Activated naive CD4-positive, alpha-beta T cell (primary cell): ENCODE measurements at places on chromosomes 6 and 20.

GRCh38 chr6:34792605-34793500 lies 970 bp downstream of the BLTP3A start:
- no peak for DNase-seq

GRCh38 chr20:13791540-13792459 lies 7.0 kb downstream of the NDUFAF5 start:
- no peak for DNase-seq

DNA sequence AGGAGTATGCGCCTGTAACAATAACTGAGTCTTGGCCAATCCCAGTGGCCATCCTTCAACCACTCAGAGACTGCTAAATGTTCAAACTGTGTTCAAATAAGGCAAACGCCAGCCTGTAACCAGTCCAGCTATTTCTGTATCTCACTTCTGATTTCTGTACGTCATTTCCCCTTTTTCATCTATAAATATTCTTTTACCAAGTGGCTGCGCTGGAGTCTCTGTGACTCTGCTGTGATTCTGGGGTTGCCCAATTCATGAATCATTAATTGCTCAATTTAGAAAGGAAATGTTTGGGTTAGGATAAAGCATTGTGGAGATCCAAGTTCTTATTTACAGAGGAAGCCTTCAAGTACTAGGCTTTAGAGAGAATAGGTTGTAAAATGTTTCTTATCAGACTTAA lies 89.8 kb upstream of the UST start:
- DNase-seq = no peak

DNA sequence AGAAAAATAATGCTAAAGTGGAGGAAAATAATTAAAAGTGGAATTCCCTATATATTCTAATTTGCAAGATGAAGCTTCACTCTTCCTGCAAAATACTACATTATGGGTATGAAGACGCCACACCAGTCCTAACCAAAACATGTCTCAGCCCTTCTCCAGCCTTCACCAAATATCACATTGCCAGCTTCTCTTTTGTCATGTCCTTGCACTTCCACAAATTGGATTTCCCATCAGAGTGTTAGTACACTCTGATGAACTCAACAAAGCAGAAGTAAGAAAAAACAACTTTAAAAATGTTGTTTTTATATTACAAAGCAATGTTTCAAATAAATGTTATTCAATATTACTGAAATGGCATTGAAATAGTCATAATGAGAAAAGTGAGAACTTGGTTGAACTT lies 62.4 kb upstream of the RNF146 start:
- DNase-seq = no peak

DNA sequence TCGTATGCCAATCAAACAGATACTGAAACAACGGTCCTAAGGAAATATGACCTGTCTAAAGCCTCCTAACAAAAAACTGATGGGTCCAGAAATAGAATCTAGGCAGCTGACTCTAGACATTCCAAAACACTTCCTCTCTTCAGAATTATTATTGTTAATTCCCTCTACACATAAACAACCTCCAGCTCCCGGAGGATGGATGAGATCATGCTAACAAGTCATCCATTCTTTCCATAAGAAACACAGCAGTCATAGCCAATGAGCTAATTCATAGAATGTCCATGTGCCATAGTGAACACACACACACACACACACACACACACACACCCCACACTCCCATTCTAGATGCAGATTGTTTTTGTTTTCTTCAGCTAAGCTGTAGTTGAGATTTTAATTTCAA lies 44.3 kb downstream of the HDGFL1 start:
- DNase-seq = no peak

- DNase-seq = no peak
Measured at GRCh38 chr6:168666170-168666569, 225.2 kb downstream of the SMOC2 start.

DNA sequence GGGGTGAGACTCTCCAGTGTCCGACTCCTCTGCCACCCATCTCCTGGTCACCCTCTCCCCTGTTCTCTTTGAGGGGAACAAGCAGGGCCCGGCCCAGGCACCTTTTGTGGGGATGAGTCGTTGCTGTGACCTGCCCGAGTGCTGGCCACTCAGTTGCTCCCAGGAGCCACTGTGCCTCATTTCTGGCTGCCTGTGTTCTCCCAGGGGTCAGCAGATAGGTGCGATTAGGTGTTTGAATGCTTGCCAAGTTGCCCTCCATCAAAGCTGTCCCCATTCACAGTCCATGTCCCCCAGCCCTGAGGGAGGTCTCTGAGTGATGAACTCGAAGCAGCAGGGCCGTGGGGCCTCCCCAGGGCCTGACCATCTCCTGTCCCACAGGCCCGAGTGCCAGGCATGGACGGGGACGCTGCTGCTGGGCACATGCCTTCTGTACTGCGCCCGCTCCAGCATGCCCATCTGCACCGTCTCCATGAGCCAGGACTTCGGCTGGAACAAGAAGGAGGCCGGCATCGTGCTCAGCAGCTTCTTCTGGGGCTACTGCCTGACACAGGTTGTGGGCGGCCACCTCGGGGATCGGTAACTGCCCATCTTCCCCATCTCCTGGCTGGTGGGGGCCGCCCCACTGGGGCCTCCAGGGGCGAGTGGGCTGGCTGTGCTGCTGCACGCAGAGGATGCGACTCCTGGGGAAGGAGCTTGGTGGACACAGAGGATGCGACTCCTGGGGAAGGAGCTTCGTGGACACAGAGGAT lies 4.1 kb downstream of the SLC17A9 start:
- no peak for DNase-seq

GRCh38 chr20:4147319-4147718 lies 132.0 kb upstream of the RNF24 start:
- DNase-seq = no peak

GRCh38 chr6:90940812-90941481 lies 354.1 kb upstream of the MAP3K7 start:
- DNase-seq = no peak

GRCh38 chr6:28782113-28782673 lies 141.6 kb downstream of the TRIM27 start:
- no peak for DNase-seq

DNA sequence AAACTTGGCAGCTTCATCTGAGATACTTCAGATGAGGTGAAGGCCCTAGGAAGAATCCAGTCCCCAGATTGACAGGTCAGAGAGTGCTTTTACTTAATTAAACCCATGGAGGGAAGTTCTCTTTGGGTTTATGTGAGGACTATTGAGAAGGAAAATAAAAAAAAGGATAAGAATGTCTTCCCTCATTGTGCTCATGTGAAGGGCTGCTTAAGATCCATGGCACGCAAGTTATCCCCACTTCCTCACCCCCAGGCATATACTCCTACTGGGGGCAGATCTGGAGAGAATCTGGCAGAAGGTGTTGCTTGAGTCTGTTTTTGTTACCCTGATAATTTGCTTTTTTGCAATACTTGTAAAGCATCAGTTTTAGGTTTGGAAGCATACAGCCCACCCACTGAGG lies 322.9 kb upstream of the TFAP2D start:
- DNase-seq = no peak

DNA sequence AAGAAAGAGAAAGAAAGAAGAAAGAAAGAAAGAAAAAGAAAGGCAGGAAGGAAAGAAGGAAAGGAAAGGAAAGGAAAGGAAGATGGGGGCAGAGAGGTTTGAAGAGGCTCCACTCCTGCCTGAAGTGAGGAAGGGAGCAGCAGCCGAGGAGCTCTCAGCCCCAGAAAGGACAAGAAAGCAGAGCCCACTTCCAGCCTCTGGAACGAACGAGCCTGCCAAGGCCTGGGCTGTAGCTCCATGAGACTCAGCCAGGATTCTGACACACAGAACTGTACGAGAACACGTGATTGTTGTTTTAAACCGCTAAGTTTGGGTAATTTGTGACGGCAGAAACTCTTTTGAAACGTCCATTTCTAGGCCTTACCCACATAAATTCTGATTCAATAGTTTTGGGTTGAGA lies 69.5 kb downstream of the TTLL2 start:
- no peak for DNase-seq

GRCh38 chr6:41500561-41500960 lies 45.6 kb upstream of the FOXP4 start:
- DNase-seq = no peak

- no peak for DNase-seq
Measured at GRCh38 chr20:1964659-1965405, 29.0 kb downstream of the PDYN start.

DNA sequence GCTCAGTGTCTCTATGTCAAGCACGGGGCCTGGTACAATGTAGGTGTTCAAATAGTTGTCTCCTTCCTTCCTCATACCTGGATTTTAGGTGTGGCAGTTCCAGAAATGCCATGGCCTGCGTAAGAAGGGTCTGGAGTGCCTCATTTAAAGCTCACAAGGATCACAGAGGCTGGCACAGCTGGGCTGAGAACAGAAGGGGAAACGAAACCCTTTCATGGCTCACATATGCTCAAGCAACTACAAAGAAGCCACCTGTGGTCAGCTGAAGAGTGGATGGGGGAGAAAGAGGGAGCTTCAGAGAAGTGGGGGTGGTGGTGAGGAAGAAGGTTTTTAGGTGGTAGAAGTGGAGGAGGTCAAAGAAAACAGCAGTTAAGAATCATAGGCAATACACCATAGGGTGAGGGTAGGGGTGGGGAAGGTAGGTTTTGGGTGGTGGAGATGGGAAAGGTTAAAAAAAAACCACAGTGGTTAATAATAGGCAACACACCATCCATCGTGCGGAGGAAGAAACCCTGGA lies 17.0 kb upstream of the TOP1 start:
- no peak for DNase-seq

DNA sequence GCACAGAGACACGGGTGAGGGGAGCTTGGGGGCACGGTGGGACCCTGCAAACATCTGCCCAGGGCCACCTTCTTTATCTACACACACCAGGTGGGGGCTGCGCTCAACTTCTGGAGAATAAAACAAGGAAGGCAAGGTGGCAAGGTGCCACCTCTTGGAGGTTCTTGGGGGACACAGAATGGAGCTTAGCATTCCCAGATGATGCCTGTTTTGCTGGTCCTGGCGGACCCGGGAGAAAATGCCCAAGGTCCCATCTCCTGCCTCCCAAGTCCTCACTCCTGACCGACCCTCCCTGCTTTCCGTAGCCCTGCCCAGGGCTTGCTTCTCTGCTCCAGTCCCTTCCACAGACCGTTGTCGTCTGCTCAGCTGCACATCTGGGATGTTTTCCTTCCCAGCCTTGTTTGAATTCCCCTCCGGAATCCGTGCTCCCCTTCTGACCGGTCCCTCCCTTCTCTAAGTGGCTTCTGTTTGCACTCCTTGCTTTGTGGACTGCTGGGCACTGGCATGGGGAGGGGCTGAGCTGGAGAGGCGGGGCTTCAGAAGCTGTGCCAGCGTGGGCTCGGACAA lies 13.1 kb downstream of the ITPR3 start:
- no peak for DNase-seq

GRCh38 chr6:3500262-3501014 lies 43.6 kb upstream of the SLC22A23 start:
- no peak for DNase-seq

DNA sequence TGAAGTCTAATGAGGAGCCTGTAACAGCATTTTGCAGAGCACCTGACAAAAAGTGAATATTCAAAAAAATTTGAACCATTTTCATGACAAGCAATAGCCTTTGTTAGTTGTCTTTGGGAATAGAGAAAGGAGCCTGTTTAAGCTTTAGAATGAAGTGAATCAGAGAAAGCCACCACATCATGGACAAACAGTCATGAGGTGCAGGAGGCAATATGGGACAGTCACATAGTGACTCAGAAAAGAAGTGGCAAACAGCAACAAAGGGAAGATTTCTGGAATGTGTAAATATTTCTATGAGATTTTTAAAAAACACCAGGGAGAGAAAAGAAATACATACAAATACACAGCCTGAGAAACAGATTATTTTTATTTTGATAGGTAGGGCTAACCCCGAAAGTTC lies 6.6 kb downstream of the KLHL31 start:
- DNase-seq = no peak

- no peak for DNase-seq
Measured at GRCh38 chr20:57162362-57162652, 104.1 kb downstream of the BMP7 start.

GRCh38 chr6:9503111-9503761 lies 911.6 kb downstream of the TFAP2A start:
- no peak for DNase-seq

GRCh38 chr6:149454346-149454848 lies 30.4 kb downstream of the ZC3H12D start:
- no peak for DNase-seq

GRCh38 chr6:79250107-79250514 lies 15.6 kb upstream of the HMGN3 start:
- no peak for DNase-seq

DNA sequence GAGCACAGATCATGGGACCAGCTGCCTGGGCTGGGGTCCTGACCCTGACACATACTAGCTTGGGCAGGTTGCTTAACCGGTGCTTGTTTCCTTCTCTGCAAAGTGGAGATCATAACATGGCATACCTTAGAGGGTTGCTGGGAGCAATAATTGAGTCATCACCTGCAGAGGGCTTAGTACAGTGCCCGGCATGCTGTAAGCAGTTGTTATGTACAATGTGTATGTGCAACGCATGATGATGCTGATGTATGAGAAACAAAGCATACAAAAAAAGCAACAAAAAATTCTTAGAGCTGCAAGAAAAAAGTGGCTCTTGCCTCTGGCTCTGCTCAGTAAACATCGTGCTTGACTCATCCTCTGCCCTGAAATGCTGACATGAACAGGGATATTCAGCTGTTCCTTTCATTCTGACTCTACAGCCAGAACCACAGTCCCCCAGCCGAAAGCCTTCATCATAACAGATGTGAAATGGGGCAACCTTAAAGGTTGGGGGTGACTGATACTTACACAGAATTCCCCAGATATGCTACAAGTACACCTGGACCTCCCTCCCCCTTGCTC lies 91.7 kb downstream of the CLIC5 start:
- no peak for DNase-seq

DNA sequence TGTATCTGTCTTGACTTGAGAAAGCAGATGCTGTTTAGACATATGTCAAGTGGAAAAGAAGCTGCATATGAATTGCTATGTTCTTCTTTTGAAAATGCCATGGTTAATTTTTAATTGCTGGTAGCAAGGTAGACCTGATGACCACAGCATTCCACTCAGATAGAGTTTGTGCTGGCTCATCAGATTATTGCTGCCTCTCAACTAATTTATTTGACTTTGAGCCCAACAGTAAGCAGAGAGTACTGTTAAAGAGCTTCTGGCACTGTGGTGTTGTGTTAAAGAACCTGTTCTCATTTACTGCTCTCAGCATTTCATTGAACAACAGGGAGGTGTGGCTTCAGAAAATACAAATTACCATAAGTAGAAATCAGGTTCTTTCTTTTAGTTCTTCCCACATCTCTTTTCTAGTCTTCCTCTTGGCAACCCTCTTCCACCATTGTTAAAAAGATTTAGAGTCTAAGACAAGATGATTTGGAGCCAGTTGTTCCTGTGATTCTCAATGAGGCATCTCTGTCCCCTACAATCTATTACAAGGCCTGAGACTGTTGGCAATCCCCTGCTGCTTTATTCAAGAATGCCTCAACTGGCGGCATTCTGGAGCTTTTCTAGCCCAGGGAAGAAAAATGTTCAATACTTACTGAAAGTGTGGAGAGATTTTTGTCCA lies 967.6 kb upstream of the GJE1 start:
- DNase-seq = no peak

DNA sequence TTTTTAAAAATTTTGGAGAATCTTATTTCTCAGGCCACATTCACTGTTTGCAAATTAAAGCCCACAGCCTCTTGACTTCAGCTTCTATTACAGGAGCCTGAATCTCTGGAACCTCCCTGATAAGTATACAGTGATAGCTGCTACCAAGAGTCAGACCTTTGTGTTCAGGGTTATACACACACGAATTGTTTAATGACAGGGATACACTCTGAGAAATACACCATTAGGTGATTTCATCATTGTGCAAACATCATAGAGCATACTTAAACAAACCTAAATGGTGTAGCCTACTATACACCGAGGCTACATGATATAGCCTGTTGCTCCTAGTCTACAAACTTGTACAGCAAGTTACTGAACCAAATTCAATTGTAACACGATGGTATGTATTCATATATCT lies 473.9 kb downstream of the PKHD1 start:
- no peak for DNase-seq
